ENCODE measurements at places on chromosomes 7 and 10.

GRCh38 chr7:41508755-41509154 is 194.1 kb downstream of the INHBA start:
- DNase-seq: peak; percentile 39

GRCh38 chr7:22154143-22154529 is 202.8 kb downstream of the RAPGEF5 start:
- no peak for DNase-seq

- no peak for DNase-seq
Observed at GRCh38 chr7:104536956-104537355, 208.6 kb downstream of the LHFPL3 start.

DNA sequence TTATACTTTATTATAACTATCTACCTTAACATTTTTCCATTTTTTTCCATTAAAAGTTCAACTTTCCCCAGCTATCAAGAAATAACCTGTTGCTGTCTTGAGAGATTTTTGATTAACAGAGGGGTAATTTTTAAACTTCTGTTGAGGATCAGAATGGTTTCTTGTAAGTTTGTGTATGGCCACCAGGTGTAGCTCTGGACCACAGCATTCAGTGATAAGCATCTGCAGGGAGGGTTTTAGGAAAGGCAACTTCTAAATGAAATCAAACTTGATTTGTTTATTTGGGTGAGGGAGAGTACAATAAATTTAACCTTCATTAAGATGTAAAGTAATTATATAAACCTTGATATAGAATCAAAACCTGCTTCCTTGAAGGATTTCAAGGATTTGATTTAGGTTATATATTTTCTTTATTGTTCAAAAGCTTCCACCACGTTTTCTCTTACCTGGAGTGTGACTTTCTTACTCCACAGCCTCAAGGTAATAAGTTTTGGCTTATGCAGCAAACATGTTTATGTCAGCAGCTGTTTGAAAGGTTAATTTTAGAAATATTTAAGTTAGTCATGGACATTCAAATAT is 153.3 kb downstream of the STK31 start:
- DNase-seq: peak; percentile 49

GRCh38 chr10:103691723-103692435 is 163.5 kb downstream of the SH3PXD2A start:
- DNase-seq: peak; percentile 22

DNA sequence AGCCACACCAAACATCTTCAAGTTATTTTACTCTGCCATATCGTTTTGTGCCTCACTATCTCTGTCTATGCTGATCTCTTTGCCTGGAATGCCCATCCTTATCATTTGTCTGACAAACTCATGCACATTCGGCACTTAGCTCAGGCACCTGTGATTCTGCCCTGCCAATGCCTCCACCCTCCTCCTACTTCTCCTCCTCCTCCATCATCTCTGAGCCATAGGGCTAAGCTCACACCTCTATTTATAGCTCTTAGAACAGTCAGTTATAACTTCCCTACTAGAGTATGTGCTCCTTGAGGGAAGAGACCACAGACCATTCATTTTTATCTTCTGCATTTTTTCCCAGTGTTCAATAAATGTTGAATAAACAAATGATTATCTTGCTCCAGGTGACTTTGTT is 51.2 kb upstream of the CDK13 start:
- DNase-seq: no peak

DNA sequence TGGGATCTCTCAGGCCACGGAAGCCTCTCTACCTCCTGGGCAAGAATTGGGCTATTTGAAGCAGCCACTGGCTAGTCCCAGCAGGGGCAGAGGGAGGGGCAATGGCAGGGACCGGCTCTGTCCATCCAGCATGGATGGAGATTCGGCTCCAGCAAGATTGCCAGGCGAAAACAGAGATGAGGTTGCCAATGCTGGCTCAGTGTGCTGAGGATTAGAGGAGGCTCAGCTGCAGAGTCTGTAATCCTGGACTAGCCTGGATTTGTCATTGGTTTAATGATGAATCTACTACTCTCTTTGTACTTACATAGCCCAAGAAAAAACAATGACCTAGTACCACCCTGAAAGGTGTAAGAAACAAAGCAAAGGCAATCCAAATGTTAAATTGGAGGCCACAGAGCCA is 112.2 kb upstream of the PDCD4 start:
- no peak for DNase-seq

DNA sequence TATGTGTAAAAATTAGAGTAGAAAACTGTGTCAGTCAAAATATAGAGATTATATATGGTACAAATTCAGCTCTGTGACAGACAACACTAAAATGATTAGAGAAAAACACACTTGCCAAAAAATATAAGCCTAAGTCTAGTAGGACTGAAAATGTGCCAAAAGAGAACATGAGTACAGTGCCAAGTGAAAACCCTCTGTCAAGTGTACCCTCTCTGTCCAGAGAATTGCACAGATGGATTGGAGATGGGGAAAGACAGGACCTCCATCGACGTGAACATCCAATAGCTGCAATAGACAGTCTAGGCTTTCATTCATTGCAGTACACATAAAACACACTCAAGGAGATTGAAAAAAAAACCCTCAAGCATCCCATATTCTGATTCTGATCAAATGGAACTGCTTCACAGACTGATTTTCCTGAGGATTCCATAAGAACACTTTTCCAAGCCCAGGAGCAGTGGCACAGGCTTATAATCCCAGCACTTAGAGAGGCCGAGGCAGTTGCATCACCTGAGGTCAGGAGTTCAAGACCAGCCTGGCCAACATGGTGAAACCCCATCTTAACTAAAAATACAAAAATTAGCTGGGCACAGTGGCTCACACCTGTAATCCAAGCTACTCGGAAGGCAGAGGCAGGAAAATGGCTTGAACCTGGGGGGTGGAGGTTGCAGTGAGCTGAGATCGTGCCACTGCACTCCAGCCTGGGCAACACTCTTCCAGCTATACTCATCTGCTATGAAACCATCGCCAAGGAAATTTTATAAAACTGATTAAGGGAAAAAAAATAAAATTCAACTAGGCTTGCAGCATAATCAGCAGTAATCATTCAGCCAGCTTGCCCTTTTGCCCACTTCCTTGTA is 110.0 kb upstream of the TRIM24 start:
- no peak for DNase-seq

DNA sequence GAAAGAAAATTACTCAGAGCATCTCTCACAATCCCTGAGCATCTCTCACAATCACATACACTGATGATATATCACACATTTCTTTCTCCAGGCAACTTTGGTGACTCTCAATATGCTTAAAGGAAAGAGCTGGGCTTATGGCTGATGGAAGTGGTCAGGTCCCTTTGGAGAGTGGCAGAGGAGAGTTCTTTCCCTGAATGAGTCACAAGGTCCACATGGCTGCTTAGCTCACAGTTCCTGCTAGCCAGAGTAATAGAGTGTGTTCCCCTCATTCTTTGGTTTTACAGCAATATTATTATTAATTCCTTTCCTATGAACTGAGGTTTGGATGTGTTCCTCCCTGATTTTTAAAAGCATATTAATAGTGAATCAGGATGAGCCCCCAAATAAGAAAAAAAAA is 287.4 kb downstream of the C7orf25 start:
- DNase-seq: peak; percentile 21

GRCh38 chr7:108648989-108649388 is 79.3 kb downstream of the DNAJB9 start:
- DNase-seq: no peak

DNA sequence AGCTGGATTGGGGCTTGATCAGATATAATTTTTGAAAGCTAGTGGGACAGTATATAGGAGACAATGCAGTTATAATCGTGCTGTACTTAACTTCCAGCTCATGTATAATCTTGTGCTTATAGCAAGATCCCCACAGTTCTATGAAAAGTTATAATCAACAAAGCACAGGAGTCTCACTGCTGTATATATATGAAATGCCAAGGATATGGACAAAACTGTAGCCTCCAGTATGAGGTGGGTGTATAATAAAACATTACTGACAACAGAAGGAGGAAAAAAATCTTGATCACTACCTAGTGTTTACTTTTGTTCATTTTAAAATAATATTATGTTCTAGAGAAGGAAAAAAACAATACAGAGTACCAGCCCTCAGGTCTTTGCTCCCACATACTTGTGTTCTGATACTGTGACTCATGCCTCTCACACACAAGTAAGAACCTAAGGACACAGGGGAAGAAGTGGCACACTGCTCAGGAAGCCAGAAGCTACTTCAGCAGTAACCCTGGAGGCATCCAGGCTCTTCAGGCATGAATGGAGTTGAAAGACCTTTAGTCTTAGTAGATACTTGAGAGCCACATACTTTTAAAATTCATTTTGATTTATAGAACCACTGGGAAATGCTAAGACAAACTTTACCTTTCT is 265.7 kb upstream of the IMMP2L start:
- peak; percentile 86 for DNase-seq

DNA sequence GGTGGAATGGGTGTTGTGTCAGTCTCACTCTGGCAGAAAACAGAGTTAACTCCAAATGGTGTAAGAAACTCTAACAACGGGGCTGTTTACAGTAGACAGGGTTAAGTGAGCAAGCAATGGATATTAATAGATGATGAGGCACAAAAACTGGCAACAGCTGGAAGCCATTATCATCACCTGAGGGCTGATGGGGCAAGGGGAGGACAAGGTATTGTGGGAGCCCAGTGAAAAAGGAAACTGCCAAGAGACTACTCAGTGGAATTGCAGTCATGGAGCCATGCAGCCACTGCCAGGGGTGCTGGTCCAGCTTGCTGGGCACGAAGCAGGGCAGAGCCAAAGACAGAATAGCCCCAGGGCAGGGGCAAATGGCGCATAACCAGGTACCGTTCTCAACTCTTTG is 260.7 kb downstream of the BICC1 start:
- no peak for DNase-seq

GRCh38 chr10:95451150-95451549 is 110.0 kb downstream of the SORBS1 start:
- no peak for DNase-seq

DNA sequence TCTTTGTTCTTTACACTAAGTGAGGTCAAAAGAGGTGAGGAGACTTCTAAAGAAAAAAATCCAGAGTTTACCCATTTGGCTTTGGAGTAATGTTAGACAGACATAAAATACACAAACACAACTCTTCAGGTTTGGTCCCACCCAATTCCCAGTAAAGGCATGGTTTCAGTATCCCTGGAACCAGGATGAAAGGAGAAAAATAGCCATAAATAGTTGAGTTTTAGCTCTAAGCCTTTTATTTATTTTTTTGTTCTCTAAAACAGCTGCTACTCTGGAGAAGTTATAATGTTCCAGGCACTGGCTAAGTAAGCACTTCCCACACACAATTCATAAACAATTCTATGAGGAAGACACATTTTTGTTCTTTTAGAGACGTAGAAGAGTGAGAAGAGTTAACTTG is 4.0 kb downstream of the ABCB1 start:
- DNase-seq: peak; percentile 27

GRCh38 chr7:102197161-102197560 is 89.5 kb upstream of the SH2B2 start:
- DNase-seq: no peak

DNA sequence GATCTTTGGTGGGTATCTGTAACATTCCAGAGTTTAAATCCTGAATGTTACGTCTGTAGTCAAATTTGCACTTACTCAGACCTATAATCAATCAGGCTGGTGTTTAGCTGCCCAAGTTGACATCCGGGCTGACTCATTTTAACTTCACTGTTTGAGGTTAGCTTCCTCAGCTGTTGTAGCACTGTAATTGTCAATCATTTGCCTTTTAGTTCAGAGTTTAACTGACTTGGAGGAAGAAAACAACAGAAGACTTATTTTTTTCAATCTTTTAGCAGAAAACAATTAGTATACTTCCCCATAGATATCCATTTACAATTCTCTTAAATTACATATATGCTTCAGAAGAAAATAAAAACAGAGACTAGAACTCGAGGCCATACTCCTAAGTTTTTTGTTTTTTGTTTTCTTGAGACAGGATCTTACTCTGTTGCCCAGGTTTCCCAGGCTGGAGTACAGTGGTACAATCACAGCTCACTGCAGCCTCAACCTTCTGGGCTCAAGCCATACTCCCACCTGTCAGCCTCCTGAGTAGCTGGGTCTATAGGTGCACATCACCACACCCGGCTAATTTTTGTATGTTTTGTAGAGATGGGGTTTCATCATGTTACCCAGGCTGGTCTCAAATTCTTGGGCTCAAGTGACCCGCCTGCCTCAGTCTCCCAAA is 38.5 kb upstream of the LRRC17 start:
- peak; percentile 96 for DNase-seq

GRCh38 chr7:157870644-157871290 is 534.0 kb downstream of the DNAJB6 start:
- DNase-seq: no peak

DNA sequence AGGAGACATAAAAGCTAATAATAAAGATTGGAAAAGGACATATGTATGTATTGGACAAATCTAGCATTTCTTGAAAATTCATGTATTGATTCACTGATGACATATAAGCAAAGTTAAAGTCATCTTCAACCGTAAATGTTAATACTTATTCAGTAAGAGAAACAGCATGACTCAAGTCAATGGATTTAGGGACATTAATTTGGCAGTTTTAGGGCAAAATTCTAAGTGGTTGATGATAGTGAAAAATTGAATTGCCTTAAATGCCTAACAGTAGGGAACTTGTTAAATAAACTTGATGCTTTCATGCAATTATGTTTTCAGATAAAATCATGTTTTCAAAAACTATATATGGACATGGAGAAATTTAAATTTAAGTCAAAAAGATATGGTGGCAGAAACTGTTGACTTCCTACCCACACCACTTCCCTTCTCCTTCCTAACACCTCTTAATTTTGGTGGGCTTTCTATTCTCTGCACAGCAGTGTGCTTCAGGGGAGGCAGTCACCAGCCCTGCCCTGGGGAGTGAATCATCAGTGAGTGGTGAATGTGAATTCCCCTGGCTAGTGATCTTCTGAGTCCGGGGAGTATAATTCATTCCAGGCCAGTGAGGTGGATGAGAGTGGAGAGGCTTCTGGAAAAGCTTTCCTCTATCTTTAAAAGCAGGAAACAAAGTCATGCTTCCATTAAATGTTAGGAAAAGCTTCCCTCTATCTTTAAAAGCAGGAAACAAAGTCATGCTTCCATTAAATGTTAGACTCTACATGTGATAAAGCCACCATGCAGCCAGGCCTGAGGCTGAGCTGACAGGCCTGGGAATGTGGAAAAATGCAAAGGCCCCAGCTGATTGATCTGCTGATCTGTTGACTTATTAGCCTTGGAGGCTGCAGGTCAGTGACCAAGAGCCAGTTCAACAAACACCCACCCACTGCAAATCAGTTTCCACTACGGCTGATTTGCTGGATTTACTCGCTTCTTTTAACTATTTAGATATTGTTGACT is 25.2 kb upstream of the ITGB1 start:
- DNase-seq: peak; percentile 96

DNA sequence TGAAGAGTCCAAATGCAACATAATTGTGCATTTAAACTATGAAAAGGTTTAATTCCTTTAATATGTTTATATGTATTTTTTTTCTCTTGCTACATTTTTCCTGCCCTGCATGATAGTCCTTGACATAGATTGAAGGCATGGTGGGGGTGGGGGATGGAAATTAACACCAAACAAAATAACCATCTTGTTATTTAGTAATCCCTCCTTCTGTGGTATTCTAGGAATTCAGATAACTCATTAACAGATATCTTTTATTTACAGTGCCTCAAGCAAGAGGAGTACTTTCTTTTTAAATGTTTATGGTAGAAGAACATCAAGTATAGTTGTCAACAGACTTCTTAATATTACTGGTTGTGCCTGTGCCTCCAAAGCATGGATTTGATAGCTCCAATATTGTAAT is 337.6 kb upstream of the SEMA3A start:
- no peak for DNase-seq

GRCh38 chr10:17811146-17811865 is 2.2 kb downstream of the MRC1 start:
- no peak for DNase-seq

GRCh38 chr10:58802047-58802446 is 289.4 kb downstream of the BICC1 start:
- no peak for DNase-seq
